T-helper 17 cell (primary cell): ENCODE measurements at places on chromosomes 16 and 17. TPM values are rescaled to one million over a fixed set of nuclear protein-coding genes. Genes with fewer than 3 reads are reported as not detected.

- no peak overlapping the region for H3K27ac ChIP-seq
- no peak overlapping the region for H3K4me3 ChIP-seq
- no peaks in the 10 kb centered on the region for H3K27me3 ChIP-seq
Observed at GRCh38 chr17:35713069-35713728, 18.2 kb upstream of the RASL10B start.

DNA sequence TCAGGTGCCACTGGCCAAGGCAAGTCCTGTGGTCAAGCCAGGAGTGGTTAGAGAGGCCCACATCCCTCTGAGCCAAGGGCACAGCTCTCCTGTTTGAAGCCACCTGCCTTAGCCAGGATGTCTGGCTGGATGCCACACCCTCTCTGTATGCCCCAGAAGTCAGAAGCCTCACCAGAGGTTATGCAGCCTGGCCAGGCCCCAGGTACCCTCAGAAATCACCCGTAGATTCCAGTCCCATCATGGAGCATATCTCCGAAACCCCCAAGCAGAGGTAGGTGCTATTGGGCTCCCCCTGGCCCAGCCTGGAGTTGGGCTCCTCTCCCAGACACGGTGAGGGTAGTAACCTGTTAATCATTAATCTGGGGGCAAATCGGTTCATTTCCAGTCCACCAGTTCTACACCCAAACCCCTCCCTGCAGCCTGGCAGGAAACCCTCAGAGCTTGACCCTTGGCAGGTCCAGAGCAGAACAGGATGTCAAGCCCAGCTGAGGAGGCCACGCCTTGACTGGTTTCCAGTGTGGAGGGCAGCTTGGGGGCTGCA lies 60.6 kb upstream of the TMEM97 start:
- no peak for DNase-seq
- H3K4me1 ChIP-seq, result no peaks in the 10 kb centered on the region
- no peak overlapping the region for H3K27ac ChIP-seq
- no peak overlapping the region for H3K4me3 ChIP-seq

The MYH3 gene
- 3.2 TPM for total RNA-seq

DNA sequence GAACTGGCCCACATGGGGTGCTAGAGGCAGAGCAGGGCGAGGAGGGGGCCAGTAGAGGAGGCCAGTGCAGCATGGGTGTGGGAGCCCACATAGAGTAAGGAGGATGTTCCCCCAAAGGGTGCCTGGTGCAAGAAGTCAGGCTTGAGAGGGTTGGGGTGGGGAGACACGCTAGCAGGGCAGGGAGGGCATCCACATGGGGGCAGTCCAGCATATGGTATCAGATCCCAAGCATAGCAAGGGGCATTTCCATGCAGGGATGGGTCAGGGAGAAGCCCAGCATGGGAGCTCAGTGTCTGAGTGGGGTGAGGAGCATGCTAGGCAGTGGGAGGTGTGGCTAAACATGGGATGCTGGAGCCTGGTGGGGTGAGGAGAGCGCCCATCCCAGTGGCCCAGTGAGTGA lies 213.7 kb downstream of the COPRS start:
- H3K4me1 ChIP-seq, result no peaks in the 10 kb centered on the region
- peaks cover 10% of the 10 kb centered on the region for H3K27me3 ChIP-seq
- no peak for DNase-seq
- no peaks in the 10 kb centered on the region for H3K36me3 ChIP-seq
- H3K27ac ChIP-seq, result no peak overlapping the region
- H3K4me3 ChIP-seq, result no peak overlapping the region

DNA sequence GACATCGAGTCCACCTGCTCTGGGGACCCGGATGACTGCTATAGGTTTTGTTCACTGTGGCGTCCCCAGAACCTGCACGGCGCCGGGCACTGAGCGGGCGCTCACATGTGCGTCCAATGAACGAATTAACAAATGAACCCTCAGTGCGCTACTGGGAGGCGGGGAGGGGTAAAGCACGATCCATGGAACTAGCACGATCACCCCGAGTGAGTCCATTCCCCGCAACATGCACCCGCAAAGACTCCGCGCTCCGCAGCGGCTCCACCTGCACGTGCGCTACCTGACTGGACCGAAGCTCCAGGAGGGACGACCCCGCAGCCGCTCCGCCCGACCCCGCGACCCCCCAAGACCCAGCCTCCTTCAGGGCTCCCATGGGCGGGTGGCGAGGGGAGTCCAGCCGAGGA lies 491 bp downstream of the TRAP1 start:
- H3K27ac ChIP-seq, result peak overlapping the region; percentile 69
- peak overlapping the region; percentile 91 for H3K4me3 ChIP-seq
- no peaks in the 10 kb centered on the region for H3K36me3 ChIP-seq
- H3K4me1 ChIP-seq, result peaks cover 12% of the 10 kb centered on the region
- H3K27me3 ChIP-seq, result no peaks in the 10 kb centered on the region

The CDH3 gene
- total RNA-seq, result 0.37 TPM

DNA sequence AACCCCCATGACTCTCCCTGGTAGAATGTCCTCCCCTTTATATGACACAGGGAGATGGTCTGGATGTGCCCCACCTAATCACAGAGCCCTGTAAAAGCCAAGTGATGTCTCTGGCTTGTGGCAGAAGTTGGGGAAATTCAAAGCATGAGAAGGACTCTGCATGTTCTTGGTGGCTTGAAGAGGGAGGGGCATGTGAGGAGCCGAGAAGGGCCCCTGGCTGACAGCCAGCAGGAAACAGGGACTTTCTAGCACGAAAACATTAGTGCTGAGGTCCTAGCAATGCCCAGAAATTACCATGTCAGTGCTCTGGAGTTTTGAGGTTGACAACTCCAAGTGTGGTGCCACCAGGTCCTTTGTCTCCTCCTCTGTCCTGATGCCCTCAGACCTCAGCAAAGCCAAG lies 75.9 kb downstream of the USP22 start:
- H3K27me3 ChIP-seq, result peaks cover 61% of the 10 kb centered on the region
- H3K4me1 ChIP-seq, result peaks cover 5% of the 10 kb centered on the region
- H3K27ac ChIP-seq, result no peak overlapping the region
- H3K4me3 ChIP-seq, result no peak overlapping the region
- peaks cover 2% of the 10 kb centered on the region for H3K36me3 ChIP-seq

The PRCD gene
- not detected for total RNA-seq
